ENCODE measurements at places on chromosomes 11 and 22.

- no peak for DNase-seq
Measured at GRCh38 chr11:17724020-17724908, 4.9 kb downstream of the MYOD1 start.

DNA sequence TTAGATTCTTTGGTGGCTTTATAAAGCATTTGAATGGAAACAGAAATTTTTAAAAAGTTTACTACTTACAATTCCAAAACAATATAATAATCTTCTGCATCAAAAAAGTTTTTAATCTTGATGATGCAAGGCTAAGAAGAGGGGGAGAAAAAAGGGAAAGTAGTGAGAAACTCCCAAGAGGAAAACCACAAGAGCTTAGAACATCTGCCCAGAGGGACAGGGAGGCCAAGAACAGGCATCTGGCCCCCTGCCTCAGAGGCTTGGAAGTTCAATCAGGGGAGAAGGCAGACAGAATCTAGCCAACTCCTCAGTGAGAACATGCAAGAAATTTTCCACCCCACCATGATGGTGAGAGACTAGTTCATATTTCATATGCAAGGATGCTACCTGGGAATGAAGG is 23.8 kb upstream of the TTC28 start:
- no peak for DNase-seq

- no peak for DNase-seq
Measured at GRCh38 chr11:88521399-88521798, 183.9 kb upstream of the CTSC start.

DNA sequence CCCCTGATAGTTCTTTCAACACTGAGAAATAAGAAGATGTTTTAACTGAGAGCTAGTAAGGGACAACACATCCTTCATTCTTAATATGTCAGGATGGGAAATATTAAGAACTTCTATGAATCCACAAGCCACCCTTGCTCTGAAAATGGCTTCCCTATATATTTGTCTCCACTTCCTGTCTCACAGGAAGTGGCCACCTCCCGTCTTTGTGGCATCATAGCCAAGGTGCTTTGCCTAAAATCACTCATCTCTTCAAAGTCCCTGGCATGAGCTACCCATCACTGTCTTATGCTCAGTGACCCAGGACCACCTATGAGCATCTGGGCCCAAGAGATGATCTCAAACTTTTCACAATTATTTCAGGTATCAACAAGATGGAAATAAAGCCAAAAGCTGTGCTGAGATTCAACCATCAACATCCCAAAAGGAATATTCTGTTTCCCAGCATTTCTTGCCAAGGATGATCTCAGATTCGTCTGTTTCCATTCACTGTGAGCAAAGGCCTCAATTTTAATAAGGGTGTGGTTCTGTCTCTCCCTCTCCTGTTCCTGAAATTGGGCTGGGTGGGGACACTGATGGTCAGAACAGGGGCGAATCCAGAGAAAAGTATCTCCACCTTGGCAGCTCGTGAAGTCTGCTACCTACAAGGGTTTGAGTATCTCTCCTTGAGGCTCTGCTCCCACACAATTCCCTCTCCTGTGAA is 493.9 kb downstream of the MN1 start:
- no peak for DNase-seq

DNA sequence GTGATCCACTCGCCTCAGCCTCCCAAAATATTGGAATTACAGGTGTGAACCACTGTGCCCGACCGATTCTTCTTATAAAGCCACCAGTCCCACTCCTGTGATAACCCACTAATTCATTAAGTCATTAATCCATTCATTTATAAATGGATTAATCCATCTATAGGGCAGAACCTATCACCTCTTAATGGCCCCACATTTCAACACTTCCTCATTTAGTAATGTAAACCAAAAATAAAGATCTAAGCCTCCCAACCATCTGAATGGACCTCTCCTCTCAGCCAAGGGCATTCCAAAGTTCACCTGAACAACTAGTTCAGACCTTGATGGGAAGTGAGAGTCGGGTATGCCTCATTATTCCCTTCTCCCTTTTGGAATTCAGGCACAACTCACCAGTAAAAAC is 9.9 kb upstream of the MRPL11 start:
- DNase-seq, result no peak

- no peak for DNase-seq
Measured at GRCh38 chr11:110801328-110801727, 89.1 kb upstream of the ARHGAP20 start.

GRCh38 chr11:71060391-71060791 is 192.0 kb downstream of the SHANK2 start:
- DNase-seq, result no peak

DNA sequence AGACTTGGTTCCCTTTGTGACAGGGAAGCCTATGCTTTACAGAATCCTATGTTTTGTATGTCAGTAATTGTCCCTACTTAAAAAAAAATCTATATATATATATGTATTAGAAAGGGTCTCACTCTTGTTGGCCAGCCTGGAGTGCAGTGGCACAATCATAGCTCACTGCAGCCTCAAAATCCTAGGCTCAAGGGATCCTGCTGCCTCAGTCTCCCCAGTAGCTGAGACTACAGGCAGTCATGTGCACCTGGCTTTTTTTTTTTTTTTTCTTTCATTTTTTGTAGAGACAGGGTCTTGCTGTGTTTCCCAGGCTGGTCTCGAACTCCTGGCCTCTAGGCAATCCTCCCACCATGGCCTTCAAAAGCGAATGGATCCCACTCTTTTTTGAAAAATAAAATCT is 2.1 kb upstream of the NEAT1 start:
- no peak for DNase-seq

DNA sequence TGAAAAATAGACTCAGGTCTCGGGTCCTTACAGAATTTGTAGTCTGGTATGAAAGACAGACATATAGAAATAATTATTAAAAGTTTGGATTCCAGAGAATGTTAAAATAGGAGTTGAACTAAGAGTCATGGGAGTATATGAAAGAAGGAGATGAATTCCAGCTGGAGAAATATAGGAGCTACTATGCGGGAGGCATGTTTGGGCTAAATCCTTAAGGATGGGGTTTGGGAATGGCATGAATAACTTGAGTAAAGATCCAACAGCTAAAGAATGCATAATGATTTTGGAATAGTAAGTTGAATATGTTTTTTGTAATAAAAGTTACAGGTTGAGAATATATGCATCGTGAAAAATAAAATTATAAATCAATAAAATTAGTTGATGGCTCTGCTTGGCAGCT is 129.4 kb upstream of the SLC5A12 start:
- peak; percentile 5 for DNase-seq

DNA sequence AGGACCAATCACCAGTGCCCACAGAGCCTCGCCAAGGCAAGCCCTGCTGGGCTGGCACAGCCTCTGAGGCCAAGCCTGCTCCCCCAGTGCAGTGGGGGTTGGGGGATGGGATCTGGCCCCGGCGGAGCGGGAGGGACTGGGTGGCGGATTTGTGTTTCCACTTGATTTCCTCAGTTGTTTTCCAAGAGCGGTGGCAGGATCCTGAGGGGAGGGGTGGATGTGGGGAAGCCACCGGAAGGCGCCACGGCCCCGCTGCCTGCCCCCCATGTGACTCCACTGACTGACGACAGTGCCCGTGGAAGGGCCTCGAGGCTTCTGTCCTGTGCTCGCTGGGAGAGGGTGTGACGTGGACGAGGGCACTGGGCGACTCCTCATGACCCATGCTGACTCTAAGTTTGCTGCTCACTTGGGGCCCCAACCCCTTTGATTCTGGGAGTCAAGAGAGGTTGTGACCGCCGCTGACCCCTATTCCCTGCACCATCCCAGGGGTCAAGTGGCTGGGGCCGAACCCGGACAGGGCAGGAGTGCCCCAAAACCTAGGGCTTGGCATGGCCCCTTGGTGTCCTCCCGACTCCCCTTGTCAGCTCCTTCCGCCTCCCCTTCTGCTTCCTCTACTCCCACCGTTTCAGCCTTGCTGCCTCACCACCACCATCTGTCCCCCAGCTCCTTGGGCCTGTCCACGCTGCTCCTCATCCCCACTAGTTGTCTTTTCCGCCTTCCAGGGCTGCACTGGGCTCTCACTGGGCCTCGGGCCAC is 23.5 kb upstream of the PICK1 start:
- no peak for DNase-seq

- no peak for DNase-seq
Measured at GRCh38 chr11:86152006-86152862, 83.3 kb upstream of the PICALM start.

DNA sequence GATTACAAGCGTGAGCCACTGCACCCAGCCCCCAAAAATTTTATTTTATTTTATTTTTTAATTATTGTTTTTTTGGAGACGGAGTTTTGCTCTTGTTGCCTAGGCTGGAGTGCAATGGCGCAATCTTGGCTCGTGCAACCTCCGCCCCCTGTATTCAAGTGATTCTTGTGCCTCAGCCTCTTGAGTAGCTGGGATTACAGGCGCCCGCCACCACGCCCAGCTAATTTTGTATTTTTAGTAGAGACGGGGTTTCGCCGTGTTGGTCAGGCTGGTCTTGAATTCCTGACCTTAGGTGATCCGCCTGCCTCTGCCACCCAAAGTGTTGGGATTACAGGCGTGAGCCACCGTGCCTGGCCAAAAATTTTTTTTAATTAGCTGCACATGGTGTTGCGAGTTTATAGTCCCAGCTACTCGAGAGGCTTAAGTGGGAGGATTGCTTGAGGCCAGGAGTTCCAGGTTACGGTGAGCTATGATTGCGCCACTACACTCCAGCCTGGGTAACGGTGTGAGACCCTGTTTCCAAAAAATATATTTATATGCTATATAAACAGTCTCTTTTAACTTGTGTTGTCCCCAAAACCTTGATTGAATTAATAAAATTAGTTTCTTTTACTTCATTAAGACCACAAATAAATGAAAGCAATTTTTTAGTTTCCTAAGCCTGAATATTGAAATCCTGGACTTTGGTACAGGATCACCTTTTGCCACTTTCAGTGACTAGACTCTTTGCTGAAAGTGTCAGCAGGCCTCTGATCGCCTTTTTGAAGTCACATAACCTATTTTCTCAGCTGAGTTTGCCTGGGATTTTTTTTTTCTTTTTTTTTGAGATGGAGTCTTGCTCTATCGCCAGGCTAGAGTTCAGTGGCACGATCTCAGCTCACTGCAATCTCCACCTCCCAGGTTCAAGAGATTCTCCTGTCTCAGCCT is 16.2 kb downstream of the ATG13 start:
- no peak for DNase-seq

All from NCI-H524 (cell line).